ENCODE measurements at places on chromosomes 7 and 10. TPM values are rescaled to one million over a fixed set of nuclear protein-coding genes. Genes with fewer than 3 reads are reported as not detected.

Gene MYO3A
- not detected for total RNA-seq

Gene OR6B1
- total RNA-seq: not detected

Gene FZD1
- total RNA-seq: 0.72 TPM

Gene HOXA4
- not detected for total RNA-seq

Gene STEAP1
- not detected for total RNA-seq

Gene MINDY4
- total RNA-seq: 1.3 TPM

Gene CYREN
- 38.6 TPM for total RNA-seq

Gene SPDYE6
- total RNA-seq: not detected

Gene IDI1
- total RNA-seq: 77.9 TPM

Gene ACTL6B
- not detected for total RNA-seq

Gene PRF1
- 57.4 TPM for total RNA-seq

Gene ADIRF
- total RNA-seq: not detected

Gene KCNMA1
- total RNA-seq: 0.34 TPM

All from activated naive CD4-positive, alpha-beta T cell treated with anti-CD3 and anti-CD28 coated beads, Interleukin-2, amount 10 ng/mL, durations not matched to agents 5 hours and 36 hours (primary cell).